Hematopoietic multipotent progenitor cell treated with erythropoietin and hydrocortisone succinate and interleukin-3 and kit ligand, for 4 days (in vitro differentiated cells): ENCODE measurements at places on chromosomes 12 and 14.

- peak; percentile 65 for DNase-seq
Measured at GRCh38 chr12:26299751-26300150, 104.4 kb downstream of the SSPN start.

GRCh38 chr14:50979941-50980850 lies 35.9 kb upstream of the PYGL start:
- DNase-seq = no peak

GRCh38 chr12:30025317-30025716 lies 241.6 kb upstream of the TMTC1 start:
- DNase-seq = no peak

- no peak for DNase-seq
Measured at GRCh38 chr12:89433634-89434033, 81.3 kb upstream of the DUSP6 start.

- no peak for DNase-seq
Measured at GRCh38 chr12:132146098-132146497, 1.8 kb downstream of the NOC4L start.

- DNase-seq = no peak
Measured at GRCh38 chr12:66959276-66959675, 280.4 kb upstream of the GRIP1 start.

GRCh38 chr12:71605039-71605438 lies 58.6 kb downstream of the ZFC3H1 start:
- DNase-seq = no peak

DNA sequence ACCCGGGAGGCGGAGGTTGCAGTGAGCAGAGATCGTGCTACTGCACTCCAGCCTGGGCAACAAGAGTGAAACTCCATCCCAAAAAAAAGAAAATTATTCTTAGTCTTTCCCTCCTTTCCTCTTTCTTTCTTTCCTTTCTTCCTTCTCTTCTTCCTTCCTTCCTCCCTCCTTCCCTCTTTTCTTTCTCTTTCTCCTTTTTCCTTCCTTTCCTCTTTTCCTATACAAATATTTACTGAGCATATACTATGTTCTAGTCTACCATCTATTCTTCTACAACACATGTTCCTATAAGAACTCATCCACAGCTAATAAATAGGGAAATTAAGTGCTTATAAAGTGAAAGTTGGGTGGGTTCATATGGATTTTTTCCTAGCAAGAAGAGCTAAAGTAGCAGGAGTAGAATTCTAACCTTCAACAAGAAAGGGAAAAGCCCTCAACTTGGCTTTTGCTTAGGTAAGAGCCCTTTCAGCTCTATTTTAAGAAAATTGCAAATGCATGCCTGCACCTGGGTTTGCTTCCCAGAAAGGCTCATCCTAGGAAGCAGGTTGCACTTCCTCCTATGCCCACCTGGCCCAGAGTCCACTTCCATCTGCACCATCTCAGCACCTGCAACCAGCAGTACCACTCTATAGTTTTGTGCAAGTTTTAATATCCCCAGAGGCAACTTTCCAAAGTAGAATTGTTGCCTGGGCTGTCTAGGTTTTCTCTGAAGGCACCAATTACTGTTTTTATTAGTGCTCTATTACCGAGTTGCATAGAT lies 122.0 kb upstream of the CCND2 start:
- no peak for DNase-seq

- no peak for DNase-seq
Measured at GRCh38 chr12:42582050-42582449, 7.5 kb downstream of the PRICKLE1 start.

- no peak for DNase-seq
Measured at GRCh38 chr14:61733972-61734371, 28.2 kb upstream of the SNAPC1 start.

DNA sequence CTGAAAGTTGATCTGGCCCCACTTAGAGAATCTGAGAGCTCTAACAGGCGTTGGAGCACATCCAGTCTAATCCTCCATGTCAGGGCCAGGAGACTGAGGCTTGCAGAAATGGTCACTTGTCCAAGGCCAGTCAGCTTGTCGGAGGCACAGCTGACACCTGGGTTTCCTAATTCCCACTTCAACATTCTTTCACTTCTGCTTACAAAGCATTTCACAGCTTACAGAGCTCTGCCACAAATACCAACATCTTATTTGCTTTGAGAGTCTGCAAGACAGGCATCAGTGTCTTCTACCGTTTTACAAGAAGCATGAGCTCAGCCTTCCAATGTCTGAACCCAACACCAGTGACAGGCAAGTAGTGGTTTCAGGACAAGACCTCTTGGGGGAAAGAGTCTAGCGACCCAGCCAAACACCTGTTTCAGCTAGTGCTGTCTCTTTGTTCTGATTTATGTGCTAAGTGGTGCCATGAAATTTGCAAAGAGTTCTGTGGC lies 31.8 kb downstream of the ISCA2 start:
- DNase-seq = no peak

GRCh38 chr12:108342985-108343384 lies 3.9 kb upstream of the CMKLR1 start:
- DNase-seq = no peak

DNA sequence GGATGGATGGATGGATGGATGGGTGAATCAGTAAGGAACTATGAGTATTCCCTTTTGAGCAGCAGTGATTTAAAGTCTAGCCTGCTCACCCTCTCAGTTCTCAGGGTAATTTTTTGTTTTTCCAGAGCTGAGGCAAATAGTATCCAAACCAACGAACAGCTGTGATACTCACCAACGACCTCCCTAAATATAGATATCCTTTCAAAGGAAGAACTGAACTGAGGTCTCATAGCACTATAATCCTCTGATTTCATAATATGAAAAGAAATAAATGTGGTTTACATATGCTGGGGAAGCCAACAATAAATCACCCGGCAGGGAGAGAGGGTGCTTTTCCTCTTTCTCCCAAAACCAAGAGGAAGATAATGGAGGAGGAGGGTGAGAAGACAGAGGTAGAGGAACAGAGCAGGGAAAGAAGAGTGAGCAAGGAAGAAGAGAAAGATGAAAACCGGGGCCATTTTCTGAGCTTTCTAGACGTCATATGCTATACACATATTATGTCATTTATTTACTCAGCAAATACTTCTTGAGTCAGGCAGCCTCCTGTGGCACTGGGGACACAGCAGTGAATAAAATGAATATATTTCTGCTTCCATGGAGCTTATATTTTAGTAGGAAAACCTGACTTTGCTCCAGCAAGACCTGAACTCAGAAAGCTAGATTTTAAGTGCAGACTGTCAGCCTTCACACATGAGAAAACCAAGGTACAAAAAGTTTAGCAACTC lies 710.7 kb upstream of the TBX3 start:
- DNase-seq = no peak

GRCh38 chr12:119540476-119540875 lies 53.1 kb upstream of the TMEM233 start:
- no peak for DNase-seq

- no peak for DNase-seq
Measured at GRCh38 chr12:45708901-45709300, 20.6 kb upstream of the ARID2 start.

GRCh38 chr14:75589931-75590330 lies 11.5 kb downstream of the FLVCR2 start:
- DNase-seq = no peak

DNA sequence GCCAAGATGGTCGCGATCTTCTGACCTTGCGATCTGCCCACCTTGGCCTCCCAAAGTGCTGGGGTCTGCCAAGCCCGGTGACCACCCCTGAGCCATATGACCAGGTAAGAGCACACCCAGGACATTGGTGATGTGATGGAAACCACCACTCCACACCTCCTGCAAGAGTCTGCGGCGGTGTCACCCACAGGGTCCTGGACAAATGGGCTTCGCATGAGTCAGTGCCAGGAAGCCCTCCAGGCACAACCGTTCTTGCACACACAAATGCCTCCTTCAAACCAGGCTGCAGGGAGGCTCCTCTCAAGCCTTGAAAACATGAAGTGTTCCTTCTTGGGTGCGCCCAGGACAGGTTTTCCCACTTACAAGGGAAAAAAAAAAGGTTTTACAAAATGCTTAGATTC lies 16.6 kb downstream of the PITPNM2 start:
- no peak for DNase-seq

DNA sequence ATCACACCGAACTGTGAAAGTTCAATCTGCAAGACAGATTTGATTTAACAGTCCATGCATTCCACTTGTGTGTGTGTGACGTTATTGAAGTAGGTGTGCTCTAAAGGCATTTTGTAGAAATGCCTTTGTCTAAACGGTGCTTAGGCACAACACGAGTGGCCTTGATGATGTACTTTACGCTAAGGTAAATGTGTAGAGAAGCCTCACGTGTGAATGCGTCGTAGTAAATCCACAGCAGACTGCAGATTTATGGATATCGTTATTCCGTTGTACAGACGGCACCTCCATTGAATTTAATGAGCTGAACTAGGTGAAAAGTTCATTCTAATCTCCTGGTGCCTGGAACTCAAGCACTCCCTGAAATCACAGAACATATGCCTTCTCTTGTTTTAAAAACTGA lies 202.8 kb upstream of the STXBP6 start:
- no peak for DNase-seq

- peak; percentile 75 for DNase-seq
Measured at GRCh38 chr12:113461666-113462065, 10.0 kb downstream of the LHX5 start.

GRCh38 chr12:112443916-112444315 lies 25.2 kb downstream of the PTPN11 start:
- no peak for DNase-seq

GRCh38 chr12:98106031-98106683 lies 409.2 kb upstream of the TMPO start:
- no peak for DNase-seq

DNA sequence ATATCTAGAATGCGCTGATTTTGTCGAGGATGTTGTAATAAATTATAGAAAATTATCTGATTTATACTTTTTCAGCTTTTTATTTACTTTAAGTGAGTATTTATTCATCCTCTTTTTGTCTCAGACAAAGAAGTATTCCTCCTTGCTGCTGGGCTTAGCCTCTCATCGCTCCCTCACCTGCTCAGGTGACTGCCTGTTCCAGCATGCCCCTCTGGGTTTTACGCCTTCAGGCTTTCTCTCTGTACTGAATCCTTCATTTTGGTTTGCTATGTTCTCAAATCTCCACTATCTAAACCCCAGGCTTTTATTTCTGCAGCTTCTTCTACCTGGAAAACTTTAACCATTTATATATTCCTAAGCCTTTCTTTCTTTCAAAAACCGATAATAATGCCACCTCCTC lies 1650.9 kb upstream of the SEL1L start:
- no peak for DNase-seq

- no peak for DNase-seq
Measured at GRCh38 chr14:52111583-52111982, 42.7 kb upstream of the NID2 start.

DNA sequence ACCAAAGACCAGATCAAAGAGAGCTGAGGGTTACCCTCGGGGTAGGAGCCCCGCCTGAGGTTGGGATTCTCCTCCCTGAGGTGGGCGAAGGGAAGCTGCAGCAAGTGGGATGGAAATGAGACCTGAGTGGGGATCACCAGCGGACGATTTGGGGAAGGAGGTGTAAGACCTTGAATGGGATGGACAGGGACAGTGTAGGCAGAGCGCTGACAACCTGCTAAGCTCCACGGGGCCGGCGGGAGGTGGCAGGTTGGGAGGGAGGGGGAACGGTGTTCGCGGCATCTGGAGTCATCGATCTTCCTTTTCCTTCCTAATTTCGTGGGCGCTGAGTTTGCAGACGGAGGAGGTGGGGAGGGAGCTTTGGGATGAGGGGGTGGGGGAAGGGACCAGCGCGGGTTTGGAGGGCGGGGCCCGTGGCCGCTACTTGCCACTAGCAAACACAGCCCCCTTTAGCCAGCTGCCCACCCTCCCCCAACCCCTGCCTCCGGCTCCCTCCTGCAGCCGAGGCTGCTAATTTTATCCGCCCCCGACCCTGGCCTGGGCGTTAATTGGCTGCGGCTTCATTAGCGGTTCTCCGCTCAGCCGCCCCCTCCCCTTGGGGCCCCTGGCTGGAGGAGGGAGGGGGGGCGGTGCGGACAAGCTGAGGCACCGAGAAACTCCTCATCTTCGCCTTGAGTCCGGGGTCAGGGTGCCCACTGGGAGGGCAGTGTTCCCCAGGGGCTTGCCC lies 2.8 kb upstream of the SHMT2 start:
- DNase-seq = no peak

- DNase-seq = peak; percentile 98
Measured at GRCh38 chr14:24241829-24242443, 487 bp downstream of the TINF2 start.
